Eye (tissue), 1 donor: ENCODE measurements at places on chromosomes 12 and 14.

DNA sequence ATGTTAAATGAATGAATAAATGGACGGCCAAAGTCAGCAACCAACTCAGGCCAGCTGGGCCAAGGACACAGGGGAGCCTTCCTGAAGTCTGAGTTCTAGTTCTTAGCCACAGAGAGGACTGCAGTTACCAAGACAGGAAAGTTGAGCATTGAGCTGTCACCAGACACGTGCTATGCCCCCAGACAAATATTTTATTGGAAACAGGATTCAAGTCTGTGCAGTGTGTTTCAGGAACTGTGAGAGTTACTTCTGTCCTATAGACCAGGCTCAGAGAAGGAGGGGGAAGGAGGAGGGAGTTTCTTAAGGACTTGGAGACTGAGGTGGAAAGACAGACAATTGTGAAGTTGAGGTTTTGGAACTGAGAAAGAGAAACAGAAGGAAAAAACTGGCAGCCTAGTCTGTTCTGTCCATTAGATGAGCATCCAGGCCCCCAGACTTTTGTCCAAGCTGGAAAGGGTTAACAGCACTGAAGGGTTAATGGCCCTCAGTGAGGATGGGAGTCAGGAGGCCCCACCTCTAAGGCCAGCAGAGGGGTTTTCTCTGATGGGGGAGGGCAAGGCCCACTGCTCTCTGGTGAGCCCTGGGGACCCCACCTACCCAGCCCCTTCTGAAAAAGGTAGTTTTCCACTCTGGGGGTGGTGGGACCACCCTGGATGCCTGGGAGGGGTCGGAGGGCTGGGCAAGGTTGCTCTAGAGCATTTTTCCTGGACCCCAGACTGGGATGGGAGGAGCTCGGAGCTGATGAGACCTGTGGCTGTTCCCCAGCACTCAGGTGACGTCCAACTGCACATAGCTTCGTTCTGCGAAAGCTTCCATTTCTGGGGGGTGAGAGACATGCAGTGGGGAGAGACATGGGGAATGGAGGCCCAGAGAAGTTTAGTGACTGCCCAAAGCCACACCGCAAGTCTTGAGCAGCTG lies 6.9 kb upstream of the CMKLR1 start:
- DNase-seq = no peak

DNA sequence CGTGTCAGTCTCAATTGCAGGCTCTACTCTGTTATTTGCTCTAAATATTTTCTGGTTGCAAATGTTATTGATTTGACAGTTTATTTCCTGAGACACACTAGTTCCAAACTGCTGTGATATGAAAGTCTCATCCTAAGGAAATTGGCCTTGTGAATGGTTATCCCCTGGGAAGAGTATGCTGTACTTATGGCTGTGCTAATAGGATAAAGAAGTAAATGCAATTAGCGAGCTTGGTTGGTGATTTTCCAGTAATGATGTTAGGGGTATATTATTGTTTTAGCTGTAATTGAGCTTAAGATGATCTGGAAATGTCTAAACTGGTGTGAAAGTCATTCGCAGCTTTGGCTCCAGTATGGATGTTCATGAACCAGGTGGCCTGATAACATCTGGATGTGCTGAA lies 197.9 kb downstream of the SUDS3 start:
- no peak for DNase-seq

GRCh38 chr14:57174466-57174865 lies 94.2 kb downstream of the EXOC5 start:
- peak; percentile 7 for DNase-seq

DNA sequence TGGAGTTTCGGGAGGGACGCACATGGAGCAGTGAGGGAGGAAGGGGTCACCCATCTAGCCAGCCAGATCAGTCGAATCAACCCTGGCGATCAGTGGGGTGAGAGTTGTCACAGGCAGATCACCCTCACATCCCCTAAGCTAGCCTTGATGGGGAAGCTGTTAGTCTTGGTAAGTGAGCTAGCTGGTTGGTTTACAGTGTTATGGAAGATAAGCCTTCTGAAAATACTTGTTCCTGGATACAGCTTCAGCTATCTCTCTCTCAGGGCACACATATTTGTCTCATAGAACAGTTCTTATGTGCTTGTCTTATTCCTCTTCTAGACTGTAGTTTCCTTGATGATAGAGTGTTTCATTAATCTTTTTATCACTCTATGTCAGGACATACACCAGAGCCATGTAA lies 26.2 kb upstream of the MANSC4 start:
- no peak for DNase-seq

GRCh38 chr12:110906083-110906482 lies 14.3 kb downstream of the MYL2 start:
- peak; percentile 39 for DNase-seq

- peak; percentile 40 for DNase-seq
Observed at GRCh38 chr14:43539210-43539609, 967.9 kb downstream of the FSCB start.

GRCh38 chr14:75439989-75440388 lies 12.2 kb downstream of the JDP2 start:
- no peak for DNase-seq

DNA sequence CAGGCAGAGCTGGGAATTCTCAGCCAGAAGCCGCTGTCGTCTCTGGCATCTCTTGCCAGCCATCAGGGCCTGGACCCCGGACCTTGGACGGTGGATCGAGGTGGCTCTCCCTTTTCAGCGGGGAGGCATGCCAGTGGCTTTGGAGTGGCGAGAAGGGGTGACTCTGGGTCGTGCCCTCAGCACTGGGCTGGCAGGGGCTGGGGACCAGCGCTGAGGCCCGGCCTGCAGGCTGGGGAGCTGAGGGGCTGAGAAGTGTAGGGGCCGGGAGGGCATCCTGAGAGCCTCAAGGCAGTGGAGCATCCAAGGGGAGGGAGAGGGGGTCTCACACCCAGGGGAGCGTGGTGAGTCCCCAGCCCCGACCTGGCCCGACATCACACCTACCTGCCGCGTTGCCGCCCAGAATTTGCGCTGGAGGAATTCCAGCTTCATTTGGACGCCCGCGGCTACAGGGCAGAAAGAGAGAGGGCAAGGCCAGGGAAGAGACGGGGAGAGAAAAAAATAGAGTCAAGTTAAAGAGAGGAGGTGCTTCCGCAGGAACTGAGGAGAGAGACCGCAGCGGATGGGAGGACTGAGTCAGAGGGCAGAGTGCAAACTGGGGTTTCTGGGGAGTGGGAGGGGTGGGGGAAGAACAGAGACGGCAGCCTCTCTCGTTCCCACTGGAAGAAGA lies 9.0 kb upstream of the LRTM2 start:
- no peak for DNase-seq

GRCh38 chr14:40367717-40368116 lies 935.5 kb upstream of the FBXO33 start:
- no peak for DNase-seq

GRCh38 chr14:51336734-51337133 lies 96.7 kb downstream of the TMX1 start:
- no peak for DNase-seq

GRCh38 chr14:29222671-29223268 lies 456.2 kb downstream of the FOXG1 start:
- peak; percentile 70 for DNase-seq

DNA sequence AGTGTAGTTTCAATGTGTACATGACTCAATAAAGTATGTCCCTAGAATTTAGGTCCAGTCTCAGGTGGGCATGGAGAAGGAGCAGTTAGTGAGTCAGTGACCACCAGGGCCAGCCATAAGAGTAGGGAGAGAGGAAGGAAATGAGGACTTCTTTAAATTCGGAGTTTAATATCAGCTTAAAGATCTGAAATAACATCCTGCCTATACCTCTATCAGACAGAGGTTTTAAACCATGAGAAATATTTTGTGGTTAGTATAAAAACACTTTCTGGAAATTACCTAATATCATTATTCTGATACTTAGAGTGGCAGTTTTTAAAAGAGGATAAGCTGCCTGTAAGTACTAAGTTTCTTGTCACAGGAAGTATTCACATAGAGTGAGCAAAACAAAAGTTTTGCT lies 61.7 kb upstream of the ST8SIA1 start:
- no peak for DNase-seq

- peak; percentile 18 for DNase-seq
Observed at GRCh38 chr12:52390739-52391617, 5.5 kb upstream of the KRT84 start.

DNA sequence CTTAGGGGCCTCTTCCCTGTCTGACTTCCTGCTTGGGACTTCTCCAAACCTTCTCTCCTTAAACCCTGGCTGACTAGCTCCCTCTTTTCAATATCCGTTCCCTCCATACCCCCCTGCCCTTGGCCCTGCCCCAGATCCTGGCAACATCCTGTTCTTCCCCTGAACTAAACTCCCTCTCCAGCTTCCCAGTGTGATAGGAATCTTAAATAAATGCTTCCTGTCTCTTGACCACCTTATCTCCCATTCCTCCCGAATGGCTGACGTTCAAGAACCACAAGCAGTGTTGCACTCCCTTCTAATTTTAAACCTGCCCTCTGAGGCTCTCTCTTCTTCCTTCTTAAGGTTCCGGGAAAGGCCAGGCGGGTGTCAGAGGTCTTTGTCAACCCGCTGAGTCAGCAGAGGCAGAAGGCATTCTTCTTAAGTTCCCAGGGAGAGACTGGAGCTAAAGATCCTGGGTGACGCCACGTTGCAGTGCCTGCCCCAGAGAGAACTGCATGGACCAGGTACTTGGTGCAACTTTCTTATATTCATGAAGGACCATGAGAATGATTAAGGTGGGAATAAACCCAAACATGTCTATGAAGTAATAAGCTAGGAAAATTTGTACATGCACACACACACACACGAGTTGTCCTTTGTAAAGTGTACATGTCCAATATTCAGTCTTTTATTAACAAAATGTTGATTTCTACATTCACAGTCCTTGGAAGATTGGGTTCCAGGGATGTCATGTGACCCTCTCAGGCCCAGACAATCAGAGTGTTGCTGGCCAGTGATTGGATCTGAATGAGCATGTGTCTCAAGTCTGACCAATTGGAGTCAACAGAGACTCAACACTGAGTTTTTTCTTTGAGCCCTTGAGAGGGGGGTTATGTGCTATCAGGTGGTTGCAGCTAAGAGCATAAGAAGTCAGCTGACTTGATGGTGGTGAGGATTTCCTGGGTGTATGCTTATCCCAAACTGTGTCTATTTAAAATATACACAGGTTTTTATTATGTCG lies 420.2 kb upstream of the TBX3 start:
- no peak for DNase-seq

GRCh38 chr14:79568594-79568993 lies 642.7 kb downstream of the DIO2 start:
- DNase-seq = no peak

DNA sequence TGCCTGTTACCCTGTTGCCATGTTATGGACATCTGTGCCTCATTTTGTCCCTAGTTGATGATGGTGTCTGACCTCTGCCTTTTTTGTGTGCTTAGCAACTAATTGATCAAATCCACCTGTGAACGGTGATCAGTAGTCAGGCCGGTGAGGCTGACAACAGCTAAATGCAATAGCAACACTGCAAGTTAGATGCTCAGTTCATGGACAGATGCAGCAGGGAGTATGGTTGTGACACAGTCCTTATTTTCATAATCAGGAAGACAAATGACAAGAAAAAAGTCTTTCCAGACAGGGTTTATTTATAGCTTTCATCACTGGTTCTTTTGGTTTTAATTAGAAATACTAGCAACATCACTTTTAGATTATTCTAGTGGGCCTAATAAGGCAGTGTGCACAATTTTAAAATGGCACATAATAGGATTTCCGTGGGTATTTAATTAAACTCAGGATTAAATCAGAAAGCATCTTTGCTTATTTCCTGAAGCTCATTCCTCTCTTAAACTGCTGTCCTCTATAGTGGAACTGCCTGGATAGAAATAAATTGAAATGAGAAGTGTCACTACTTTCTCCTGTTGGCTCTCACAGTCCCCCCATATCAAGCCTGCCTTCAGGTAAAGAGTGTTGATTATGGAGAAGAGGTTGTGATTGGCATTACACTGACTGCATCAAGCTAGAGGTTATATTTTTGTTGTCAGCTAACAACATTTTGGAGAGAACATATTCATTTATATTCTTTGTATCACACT lies 281.1 kb upstream of the NAV3 start:
- peak; percentile 3 for DNase-seq

DNA sequence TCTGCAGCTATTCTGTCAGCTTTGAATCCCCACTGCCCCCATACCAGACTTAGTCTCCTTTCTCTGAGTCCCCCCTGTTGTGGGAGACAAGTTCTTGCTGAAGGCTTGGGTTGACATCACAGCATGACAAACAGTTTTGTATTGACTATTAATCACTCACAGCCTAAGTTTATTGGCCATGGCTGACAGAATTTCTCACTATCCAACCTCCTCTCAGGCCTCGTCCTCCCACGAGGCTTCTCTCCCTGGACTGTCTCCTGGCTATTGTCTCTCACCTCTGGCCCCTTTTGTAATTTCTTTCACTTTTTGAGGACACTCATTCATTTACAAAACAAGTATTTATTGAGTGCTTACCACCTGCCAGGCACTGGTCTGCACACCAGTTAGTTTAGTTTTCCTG lies 35.2 kb upstream of the DCD start:
- no peak for DNase-seq

DNA sequence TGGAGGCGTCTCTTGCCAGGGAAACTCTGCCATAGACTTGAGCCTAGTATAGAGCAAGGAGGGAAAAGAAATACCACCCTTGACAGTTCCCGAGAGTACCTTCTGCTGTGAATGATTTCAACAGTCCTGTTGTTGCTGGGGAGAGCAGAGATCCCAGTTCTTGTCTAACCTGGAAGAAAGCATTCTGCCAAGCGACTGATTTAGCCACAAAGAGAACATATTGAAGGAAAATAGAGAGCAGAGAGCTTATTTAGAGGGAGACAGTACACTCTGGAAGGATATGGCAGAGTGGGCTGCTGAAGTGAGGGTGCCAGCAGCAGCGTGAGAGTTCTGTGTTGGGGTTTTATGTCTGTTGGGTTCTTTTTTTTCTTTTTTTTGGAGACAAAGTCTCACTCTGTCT lies 966.9 kb upstream of the TMEM132C start:
- DNase-seq = no peak

GRCh38 chr14:91299121-91300115 lies 54.9 kb upstream of the GPR68 start:
- no peak for DNase-seq

DNA sequence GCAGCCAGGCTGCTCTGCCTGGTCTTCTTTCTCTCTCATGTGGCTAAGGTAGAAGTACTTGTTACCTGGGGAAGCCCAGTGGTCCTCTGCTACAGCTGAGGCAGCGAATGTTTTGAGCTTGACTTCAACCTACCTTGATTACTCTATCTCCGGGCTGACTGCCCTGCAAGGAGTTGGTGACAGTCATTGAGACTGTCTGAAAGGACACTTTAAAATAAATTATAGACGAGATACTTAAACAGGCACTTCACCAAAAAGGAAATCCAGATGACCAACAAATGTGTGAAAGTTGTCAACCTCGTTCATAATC lies 474 bp upstream of the CIT start:
- no peak for DNase-seq
